ENCODE measurements at places on chromosomes 6 and 20. TPM values are rescaled to one million over a fixed set of nuclear protein-coding genes. Genes with fewer than 3 reads are reported as not detected.

Gene TMX4
- total RNA-seq = 26.2 TPM

Gene MOCS1
- 3.3 TPM for total RNA-seq

Gene HSPA12B
- not detected for total RNA-seq

Gene TREML4
- total RNA-seq = not detected

Gene GJA10
- total RNA-seq = not detected

Gene F13A1
- not detected for total RNA-seq

Gene PACRG
- not detected for total RNA-seq

Gene RPP40
- total RNA-seq = 18.9 TPM

Measured in activated naive CD8-positive, alpha-beta T cell treated with anti-CD3 and anti-CD28 coated beads for 36 hours (primary cell).